ENCODE measurements at places on chromosomes 7 and 10.

DNA sequence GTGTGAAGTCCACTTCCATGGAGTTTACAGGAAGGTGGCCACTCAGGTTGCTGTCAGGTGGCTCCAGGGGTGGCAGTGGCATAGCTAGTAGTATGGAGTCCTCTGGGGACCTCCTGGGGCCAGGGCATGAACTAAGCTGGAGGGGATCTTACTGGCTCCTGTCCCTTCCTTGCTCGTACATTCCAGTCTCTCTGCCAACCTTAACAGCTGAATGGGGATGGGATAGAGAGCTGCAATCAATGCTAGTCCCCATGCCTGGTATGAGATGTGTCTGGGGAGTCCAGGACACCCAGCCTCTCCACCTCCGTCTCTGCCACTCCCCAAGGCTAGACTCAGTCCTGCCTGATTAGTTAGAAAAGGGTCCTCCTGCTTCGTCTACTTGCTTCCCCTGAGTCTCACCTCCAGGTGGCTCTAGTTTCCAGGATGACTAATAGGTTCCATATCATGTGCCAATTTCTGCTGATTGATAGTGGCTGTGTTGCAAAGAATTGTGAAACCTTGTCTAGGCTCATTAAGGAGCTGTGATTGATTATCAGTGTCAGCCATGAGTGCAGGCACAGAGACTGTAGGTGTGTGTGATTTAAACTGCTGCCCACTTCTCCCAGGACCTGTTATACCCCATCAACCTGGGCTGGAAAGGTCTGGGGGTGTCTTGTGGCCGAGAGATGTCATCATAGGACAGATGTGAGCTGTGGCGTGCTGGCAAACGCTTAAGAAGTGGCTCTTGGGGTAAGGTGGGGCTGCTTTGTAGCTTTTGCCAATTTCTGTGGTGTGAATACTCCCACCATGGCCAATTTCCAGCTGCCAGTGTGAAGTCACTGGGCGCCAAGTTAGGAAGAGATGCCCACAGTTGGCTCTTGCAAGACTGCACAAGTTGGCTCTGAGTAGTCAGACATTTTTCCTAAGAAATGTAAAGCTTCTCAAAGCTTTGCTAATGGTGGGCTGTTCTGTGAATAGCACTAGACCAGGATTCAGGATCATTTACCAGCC lies 59.8 kb downstream of the COL13A1 start:
- DNase-seq = no peak

GRCh38 chr10:25849988-25850387 lies 84.0 kb upstream of the MYO3A start:
- no peak for DNase-seq

DNA sequence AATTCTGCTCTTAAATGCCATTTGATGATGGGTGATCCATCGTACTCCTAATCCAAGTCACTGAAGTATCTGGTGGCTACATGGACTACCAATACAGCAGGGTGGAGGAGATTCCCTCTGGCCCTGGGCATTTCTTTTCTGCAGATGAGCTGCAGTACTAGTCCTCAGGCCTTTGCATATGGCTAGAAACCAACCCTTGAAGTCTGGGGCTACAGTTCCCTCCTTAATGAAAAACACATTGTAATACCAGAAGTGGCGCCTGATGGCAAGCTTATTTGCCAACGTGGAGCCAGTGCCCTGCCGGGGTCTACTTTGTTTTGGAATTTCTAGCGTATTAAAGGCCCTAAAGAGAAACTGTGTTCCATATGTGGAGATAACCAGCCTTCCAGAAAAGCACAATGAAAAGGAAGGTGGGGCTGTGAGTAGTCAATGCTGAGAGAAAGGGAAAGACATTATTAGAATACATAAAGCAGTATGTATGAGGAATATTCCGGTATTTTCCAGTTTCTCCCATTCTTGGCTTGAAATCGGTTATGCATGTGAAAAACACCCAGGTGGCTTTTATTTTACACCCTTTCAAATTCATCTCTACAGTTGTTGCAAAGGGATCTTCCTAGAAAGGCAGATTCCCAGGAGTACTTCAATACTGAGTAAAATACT lies 368.8 kb downstream of the PRPF18 start:
- no peak for DNase-seq

- DNase-seq = no peak
Measured at GRCh38 chr10:102648269-102648888, 4.1 kb downstream of the TRIM8 start.

GRCh38 chr10:61852261-61852660 lies 49.2 kb upstream of the ARID5B start:
- no peak for DNase-seq

GRCh38 chr10:58372607-58373441 lies 12.4 kb upstream of the TFAM start:
- DNase-seq = no peak

- peak; percentile 89 for DNase-seq
Measured at GRCh38 chr7:144127714-144128334, 4.8 kb downstream of the OR2A14 start.

DNA sequence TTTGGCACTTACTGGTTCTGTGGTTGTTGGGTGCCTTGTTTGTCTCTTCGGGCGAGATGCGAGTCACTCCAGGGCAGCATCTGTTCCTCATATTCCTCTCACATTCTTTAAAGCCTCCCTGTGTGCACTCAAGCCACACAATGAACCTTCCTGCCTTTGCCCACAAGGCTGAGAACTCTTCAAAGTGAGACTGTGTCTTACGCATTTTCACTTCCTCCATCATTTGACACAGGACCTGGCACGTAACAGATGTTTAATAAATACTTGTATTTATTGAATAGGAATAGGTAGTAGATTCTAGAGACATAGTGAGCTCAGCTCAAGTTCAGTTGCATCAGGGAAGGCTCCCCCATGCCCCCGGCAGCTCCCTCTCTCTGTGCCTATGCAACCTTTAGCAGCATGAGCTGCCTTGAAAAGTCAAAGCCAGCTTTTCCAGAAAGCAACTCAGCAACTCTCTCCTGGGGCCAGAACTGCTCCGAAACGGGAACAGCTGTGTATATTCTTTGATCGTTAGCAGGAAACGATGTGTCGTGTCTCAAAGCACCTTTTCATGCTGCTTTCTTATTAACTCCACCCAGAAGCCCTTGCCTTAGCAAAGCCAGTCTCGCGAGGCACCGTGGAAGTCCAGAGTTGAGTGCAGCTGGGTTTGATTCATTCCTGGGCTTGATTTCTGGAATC lies 97.5 kb downstream of the PFKFB3 start:
- no peak for DNase-seq

DNA sequence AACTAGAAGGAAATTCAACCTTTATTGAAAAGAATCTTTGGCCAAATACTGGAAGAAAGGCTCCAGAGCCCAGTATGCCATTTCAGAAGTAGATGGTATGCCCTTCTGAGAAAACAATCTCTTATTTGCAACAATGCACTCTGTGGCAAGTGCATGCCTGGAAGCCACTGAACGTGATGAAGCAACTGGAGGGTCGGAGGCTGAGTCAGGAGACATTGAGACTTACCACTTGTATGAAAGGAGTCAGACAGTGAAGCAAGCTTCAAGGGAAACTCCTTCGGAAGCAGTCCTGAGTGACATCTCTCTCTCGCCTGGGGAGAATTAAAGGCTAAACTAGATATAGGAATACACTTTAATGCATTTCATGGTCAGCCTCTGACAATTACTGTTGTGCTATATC lies 353.7 kb downstream of the NRG3 start:
- no peak for DNase-seq

DNA sequence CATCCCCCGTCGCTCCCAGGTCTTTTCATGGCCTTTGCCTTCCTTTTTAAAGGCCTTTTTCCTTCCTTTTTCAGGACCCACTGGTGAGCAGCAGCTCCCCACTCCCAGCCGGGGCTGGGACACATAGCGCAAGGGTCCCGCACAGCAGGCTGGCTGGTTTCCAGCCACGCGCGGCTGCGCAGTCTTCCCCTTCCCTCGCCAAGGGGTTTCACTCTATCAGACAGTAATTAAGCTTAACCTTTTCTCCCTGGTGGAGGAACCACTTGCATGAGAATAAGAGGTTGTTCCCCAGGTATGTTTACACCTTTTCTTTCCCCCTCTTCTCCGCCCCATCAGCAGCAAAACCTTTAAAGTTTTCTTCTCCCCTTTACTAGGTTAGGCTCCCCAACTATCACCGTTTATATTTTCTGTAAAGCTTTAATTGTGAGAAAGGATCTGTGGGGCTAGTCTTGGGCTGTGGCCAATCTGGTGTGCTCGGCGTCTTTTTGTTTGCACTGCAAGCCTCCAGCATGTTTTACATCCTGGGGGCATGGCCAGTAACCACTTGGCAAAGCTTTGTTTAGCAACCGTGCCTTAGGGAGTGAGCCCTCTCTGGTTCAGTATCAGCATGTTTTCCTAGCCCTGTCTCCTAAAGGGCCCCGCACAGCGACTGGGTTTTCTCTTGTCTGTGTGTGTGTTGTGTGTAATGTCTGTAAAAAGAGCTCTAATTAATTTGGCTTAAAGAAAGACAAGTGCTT lies 219.6 kb downstream of the PHF14 start:
- DNase-seq = no peak

- no peak for DNase-seq
Measured at GRCh38 chr7:134356421-134356936, 39.7 kb upstream of the SLC35B4 start.

DNA sequence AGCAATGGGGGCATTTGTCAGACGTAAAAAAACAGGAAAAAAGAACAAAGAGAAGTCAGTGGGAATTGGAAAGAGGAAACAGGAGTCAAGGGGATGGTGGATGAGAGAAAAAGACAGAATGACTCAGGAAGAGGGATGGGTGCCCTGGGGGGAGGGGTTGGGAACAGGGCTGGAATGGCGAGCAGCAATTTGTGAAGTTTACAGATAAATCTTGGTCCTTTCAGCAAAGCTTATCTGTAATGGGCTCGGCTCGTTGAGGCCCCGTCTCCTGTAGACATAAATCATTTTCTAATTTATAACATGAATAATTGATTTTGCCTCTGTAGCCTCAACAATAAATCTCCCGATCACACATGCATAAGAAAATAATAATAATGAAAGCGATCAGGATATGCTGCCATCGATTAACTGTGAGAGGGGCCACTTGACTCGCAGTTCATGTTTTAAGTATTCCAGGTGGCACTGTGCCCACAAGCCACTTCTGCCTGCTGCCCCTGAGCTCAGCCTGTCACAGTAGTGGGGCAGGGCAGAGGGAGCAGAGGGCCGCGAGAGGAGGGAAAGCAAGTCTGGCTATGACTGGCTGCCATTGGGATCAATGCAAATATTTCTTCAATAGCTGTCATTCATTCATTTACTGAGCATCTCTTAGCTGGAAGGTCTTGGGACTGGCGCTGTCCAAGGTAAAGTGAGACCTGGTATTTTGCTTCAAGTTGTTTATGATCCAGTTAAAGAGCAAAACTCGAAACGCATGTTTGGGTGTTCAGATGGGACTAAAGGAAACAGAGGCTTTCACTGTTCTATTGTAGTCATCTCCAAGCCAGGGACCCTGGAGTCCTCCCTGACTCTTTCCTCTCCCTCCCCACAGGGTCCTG lies 47.4 kb upstream of the R3HCC1L start:
- DNase-seq = no peak

- DNase-seq = no peak
Measured at GRCh38 chr7:156842740-156843140, 50.2 kb downstream of the LMBR1 start.

GRCh38 chr7:43849047-43849446 lies 20.3 kb downstream of the MRPS24 start:
- DNase-seq = no peak

GRCh38 chr10:126475074-126475691 lies 86.9 kb upstream of the ADAM12 start:
- no peak for DNase-seq

Data from right atrium auricular region (tissue), 2 donors.